Right hindlimb (tissue), 1 donor: ENCODE measurements at places on chromosomes 2 and 18.

DNA sequence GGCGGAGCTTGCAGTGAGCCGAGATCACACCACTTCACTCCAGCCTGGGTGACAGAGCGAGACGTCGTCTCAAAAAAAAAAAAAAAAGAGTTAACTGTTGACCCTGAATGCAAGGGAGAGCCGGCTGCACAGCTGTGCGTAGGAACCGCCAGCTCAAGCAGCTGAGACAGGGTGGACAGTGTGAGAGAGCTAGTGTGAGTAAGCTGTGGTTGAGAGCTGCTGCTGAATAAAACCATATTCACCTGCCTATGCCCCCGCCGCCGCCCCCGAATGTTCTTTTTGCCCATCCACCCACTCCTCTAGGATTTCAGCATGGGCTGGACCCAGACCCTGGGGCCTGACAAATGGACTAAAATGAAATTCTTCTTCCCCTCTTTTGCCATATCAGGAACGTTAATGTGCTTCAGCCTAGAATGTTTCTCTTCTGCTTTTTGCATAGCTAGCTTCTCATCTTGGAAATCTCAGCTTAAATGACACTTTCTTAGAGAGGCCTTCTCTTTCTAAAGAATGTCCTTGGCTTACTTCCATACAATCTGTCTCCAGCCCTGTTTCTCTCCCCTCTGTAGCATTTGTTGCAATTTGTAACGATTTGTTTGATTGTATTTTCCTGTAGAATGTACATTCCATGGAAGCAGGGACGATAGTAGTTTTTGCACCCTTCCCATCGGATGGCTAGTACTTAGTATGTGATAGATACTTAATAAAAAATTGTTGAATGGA is 142.7 kb downstream of the KLHL14 start:
- peak; percentile 35 for DNase-seq

DNA sequence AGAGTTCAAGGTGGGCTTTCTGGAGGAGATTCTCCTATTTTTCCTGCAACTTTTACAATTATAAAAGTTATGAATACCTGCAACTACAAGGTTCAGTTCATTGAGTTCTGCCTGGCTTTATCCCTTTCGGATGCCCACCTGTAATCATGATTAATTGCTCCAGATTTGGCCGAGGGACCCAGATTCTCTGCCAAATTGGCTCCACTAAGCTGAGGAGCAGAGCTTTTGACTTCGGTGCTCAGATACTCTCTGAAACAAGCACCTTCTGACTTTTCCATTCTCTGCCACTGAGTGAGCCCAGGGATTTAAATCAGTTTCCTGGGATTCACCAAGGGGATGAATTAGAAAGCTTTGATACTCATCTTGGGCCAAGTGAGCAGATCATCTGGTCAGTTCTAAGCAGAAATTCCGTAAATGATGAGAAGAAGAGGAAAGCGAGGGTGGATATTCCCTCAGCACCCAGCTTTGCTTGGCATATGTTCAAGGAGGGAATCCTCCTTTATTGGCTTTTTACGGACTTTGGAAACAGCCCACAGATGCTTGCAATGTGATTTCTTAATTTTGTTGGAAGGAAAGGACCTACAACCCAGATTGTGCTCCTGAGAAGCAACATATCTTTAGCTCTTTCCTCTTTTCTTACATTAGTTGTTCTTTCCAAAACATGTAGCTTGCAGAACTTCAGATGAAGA is 179.2 kb downstream of the SETBP1 start:
- DNase-seq, result peak; percentile 52

GRCh38 chr2:47165001-47165555 is 10.0 kb upstream of the STPG4 start:
- DNase-seq, result no peak

- no peak for DNase-seq
Measured at GRCh38 chr2:175535631-175536030, 354.1 kb upstream of the ATP5MC3 start.

DNA sequence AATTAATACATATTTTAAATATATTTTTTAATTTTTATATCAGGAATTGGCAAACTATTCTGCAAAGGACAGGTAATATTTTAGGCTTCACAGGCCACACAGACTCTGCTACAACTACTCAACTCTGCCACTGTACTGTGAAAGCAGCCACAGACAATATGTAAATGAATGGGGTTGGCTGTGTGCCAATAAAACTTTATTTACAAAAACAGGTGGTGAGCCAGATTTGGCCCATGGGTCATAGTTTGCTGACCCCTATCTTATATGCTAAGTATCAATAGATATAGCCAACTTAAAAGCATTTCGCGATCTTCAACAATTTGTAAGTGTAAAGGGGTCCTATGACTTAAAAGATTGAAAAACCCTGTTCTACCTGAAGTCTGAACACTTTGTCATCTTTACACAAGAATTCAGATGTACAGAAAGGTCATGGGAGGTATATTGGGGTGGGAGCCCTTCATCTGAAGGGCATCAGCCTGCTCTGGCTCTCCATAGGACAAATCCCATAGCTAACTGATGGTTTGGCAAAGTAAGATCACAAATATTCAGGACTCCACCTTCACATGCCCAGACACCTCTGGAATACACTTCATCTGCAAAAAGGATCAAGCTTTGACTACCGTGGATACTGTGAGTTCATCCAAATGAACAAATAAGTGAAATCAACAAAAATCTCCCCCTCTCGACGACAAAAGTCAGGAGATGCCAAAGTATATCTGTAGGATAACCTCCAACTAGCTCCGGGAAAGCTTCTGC is 65.9 kb downstream of the C1D start:
- no peak for DNase-seq

DNA sequence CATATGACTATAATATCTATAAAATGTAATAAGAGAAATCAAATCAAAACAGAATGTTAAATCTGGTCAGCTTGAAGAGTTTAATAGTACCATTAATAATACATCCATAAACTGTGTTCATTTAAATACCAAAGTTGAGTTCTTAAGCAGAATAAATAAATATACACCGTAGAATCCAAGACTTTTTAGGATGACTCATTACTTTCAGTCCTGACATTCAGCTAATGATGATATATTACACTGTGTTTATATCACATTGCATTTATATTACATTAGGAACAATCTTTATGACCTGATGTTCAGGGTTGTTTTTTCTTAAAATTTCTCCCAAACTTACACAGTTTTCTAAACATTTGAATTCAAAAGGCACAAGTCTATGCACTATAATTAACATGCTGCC is 331.3 kb downstream of the SS18 start:
- no peak for DNase-seq
